Stimulated activated CD4-positive, alpha-beta T cell treated with anti-CD3 and anti-CD28 coated beads, Interleukin-1b, Interleukin-23, amount 100 ng/mL, for 1 hour (primary cell): ENCODE measurements at places on chromosomes 11 and 22.

- no peak for DNase-seq
These were observed 171.2 kb downstream of the CTTN start for GRCh38 chr11:70569618-70569890.

DNA sequence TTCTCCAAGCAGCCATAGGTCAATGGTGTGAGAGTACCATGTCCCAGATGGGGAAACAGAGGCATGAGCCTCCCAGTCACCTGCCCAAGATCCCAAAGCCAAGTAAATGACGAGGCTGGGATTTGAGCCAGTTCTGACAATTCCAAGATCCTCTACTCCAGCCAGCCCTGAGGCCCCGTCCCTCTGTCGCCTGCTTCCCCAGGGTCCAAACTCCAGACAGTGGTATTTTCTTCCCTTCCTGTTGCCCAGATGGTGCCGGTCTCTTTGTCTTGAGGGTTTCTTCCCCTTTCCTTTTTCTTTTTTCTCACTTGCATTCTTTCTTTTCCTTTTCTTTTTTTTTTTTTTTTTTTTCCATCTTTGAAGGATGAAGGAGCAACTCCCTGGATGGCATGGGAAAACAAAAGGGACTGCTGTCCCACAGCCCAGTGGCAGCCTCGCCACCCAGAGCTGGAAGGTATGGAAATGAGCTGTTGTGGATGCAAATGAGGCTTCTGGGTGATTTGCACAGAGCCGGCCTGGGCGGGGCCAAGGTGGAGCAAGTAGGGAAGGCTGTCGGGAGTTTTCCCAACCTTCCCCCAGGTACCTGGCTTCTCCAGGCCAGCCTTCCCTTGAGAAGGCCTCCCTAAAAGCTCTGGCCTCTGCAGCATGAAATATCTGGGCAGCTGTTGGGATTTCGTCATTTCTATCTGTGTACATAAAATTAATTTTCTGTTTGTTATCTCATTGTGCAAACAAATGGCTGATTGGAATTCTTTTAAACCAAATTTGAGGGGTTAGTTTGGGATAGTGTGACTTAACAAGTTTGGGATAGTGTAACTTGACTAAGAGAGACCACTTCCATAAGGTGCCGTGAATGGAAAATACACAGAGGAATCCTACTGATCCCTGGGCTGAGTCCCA lies 146.8 kb downstream of the MN1 start:
- no peak for DNase-seq

GRCh38 chr22:42752230-42752746 lies 31.6 kb upstream of the A4GALT start:
- no peak for DNase-seq

- no peak for DNase-seq
These were observed 130.6 kb upstream of the CSNK2A3 start for GRCh38 chr11:11483627-11484026.

DNA sequence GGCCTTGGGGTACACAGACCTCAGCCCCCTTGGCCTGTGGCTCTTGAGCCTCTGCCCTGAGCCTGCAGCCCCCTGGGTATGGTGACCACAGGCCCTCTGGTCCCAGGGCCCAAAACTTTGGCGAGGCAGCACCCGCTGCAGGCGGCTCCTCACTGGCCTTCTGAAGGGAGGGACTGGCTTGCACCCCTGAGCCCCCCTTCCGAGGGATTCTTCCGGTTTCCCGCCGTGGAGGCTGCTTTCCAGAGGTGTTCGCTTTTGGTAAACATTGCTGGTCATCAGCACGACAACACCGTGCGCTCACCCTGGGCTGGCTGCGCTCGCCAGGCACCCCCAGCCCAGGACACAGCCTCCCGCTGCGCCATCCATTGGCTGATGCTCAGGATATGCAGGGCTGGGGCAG lies 42.0 kb downstream of the GRAMD4 start:
- no peak for DNase-seq

GRCh38 chr11:60265373-60266214 lies 14.9 kb upstream of the MS4A4A start:
- no peak for DNase-seq

DNA sequence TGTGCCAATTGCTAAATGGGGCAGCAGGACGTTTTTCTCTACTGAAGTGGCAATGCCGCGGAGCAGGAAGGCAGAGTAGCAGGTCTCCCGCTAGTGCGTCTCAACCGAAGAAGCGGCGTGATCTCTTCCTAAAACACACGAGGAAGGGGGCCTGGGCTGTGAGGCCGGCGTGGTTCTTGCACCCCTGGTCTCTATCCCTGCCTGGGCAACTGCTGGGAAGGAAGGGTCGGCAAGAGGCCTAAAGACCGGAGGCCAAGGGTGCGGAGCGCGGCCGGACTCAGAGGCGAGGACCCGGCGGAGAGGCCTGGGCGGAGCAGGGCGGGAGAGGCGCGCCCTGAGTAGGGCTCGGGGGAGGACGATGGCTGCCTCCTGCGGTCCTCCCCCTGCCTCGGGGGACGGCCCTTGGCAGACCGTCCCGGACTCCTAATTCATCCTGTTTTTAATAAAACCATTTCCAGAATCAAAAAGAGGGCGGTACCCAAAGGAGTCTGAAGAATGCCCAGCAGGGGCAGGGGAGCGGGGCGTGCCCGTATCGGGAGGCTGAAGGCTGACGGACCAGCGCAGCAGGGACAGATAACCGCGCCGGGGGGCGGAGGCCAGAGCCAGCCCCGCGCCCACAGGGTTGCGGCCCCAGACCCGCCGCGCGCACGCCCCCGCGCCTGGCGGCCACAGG lies 572 bp upstream of the APLP2 start:
- no peak for DNase-seq

DNA sequence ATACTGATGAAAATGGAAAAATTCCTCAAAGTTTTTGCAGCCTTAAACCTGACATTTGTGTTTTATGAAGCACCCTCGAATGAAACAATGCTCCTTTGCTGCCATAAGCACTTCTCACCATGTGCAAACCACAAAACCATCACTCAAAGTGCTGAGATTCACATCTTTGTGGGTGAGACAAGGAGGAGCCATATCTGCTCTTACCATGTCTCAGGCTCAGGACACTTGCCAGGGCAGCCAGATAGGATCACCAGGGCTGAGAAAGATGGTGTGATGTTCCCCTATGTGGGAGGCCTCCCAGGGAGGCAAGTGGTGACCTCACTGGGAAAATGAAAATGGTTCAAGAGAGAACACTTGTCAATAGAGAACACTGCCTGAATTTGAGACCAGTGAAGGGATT lies 120.4 kb downstream of the CCDC34 start:
- DNase-seq: no peak

DNA sequence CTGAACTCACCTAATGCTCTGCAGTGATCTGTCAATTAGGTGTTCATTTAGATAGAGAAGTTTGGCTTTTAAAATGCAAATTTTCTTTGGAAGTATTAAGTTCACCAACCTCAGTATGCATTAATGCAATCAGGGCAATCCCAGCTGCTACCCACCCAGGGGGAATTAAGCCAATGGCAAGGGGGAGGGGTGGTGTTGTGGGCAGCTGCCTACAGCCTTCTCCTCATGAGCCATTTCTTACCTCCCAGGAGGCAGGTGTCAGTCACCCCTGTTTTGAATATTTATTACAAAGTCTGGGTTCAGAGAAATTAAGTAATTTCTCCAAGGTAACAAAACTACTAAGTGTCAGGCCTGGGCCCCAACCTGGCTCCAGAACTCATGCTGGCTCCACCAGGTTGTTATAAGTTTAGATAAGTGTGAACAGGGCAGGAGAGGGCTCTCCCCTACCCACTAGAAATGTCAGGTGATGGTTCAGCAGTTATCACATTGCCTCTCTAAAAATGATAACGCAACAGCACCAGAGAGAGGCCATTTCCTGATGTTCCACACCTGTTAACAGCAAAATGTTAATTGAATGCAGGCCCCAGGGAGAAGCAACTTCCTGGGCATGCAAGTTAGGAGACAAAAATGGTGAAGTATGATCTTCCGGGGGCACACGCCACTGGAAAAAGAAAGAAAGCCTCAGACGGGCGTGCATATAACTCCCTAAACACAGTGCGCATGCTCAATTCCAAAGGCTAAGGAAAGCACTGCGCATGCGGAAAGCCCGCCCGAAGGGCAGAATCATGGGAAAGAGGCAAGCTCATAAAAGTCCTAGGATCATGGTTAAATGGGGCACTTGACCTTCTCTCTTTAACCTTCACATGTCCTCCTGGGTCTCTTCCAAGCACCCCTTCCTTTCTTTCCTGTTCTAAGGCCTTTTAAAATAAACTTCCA lies 35.4 kb upstream of the GNAZ start:
- DNase-seq: no peak

- no peak for DNase-seq
These were observed 6.6 kb upstream of the FLI1 start for GRCh38 chr11:128687321-128687720.

- no peak for DNase-seq
These were observed 253.0 kb downstream of the INSC start for GRCh38 chr11:15367695-15368094.

GRCh38 chr11:64586366-64586765 lies 4.7 kb upstream of the SLC22A12 start:
- no peak for DNase-seq

- no peak for DNase-seq
These were observed 65.1 kb downstream of the MYO7A start for GRCh38 chr11:77193167-77193566.

GRCh38 chr11:3000032-3000961 lies 8.2 kb upstream of the NAP1L4 start:
- DNase-seq: no peak

GRCh38 chr11:23283666-23284065 lies 423.4 kb upstream of the CCDC179 start:
- DNase-seq: no peak

GRCh38 chr22:17938484-17938924 lies 85.9 kb downstream of the MICAL3 start:
- no peak for DNase-seq

DNA sequence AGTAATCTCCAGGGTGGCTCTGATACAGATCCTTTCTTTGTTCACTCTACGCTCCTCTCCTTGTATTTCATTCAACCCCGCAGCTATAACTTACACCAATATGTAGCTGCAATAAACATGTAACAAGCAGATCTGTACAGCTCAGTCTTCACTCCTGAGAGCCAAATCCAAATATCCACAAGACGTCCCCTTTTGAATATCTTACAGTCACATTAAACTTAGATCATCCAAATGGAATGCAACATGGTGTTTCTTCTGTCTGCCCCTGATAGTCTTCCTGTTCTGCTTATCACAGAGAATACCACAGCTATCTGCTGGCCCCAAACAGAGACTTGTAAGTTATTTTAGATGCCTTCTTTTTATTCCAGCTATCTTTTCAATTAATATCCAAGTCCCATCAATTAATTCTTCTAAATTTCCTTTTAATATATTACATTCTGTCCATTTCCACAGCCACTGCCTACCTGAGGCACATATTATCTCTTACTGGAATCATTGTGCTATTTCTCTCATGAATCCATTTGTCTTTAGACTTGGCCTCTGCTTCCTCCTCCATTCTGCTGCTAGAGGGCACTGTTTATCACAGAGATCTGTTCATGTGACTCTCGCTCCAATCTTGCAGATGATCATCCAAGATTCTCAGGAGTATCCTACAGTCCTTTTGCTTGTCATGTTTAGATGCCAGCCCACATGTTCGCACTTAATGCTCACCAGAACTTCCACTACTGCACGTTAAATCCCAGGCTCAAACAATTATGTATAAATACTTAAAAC lies 908.6 kb downstream of the NTM start:
- no peak for DNase-seq

DNA sequence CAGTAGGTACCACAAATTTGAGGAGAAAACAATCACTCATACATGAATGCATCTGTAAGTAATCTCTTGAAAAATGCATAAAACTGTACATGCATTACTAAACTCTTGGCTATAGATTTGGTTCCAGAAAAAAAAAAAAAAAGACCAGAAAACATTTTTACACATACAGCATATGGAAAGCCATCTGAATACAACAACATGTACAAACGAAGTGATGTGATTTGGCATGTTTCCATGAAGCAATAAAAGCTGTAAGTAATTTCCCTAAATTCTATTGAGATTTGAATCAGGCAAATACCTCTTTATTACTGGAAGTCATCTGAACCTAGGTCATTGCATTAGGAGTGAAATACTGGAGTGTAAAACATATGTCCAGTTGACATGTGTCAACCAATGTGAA lies 31.9 kb upstream of the ZC3H12C start:
- DNase-seq: no peak
